ENCODE measurements at places on chromosomes 7 and 10.

DNA sequence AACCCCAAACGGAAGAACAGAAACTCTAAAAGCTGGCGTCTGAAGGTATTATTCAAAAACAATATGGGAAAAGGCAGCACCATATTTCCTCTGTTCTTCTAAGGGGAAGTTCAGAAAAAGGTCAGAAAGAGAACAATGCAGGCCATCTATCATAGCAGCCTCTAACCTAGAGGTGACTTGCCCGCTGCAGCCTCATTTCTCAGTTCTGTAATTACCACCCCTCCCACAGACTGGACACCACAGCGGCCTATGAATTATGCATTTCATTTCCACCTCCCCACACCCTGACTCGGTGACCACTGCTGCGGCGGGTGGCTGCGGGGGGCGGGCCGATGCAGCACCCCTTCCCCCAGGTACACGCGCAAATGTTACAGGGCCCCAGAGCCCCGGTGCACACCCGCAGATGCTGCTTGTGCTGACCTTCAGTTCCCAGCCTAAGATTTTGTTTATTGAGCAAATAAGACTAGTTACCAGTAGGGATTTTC, 125.5 kb downstream of the CLEC2L start:
- no peak for DNase-seq

GRCh38 chr10:73773152-73773879, 8.5 kb upstream of the CHCHD1 start:
- peak; percentile 13 for DNase-seq

- no peak for DNase-seq
Measured at GRCh38 chr7:12570168-12570533, 369 bp upstream of the SCIN start.

- no peak for DNase-seq
Measured at GRCh38 chr7:143979998-143980397, 20.1 kb upstream of the OR6B1 start.

GRCh38 chr7:130959743-130960207, 225.8 kb upstream of the KLF14 start:
- peak; percentile 85 for DNase-seq

DNA sequence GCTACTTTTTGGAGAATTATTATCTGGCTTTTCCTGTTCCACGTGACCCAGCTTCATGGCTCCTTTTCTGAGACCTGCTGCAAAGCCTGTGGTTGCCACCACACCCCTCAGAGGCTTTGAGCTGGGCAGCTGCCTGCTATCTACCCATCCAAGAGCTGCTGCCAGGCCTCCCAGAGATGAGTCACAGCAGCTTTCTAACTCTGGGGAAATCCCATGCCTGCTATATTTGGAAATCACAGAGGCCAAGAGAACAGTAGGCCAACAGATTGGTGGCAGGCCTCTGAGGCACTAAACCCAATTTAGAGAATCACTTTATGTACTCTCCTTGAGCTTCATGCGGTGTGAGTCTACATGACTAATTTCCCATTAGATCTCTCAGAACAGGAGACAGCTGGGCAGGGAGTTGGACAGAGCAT, 35.2 kb downstream of the SGCE start:
- DNase-seq, result peak; percentile 91

Measured in IMR-90 (cell line).